H54 (cell line): ENCODE measurements at places on chromosomes 1 and 21.

- DNase-seq = no peak
These were observed 70.9 kb downstream of the APP start for GRCh38 chr21:26099610-26100219.

DNA sequence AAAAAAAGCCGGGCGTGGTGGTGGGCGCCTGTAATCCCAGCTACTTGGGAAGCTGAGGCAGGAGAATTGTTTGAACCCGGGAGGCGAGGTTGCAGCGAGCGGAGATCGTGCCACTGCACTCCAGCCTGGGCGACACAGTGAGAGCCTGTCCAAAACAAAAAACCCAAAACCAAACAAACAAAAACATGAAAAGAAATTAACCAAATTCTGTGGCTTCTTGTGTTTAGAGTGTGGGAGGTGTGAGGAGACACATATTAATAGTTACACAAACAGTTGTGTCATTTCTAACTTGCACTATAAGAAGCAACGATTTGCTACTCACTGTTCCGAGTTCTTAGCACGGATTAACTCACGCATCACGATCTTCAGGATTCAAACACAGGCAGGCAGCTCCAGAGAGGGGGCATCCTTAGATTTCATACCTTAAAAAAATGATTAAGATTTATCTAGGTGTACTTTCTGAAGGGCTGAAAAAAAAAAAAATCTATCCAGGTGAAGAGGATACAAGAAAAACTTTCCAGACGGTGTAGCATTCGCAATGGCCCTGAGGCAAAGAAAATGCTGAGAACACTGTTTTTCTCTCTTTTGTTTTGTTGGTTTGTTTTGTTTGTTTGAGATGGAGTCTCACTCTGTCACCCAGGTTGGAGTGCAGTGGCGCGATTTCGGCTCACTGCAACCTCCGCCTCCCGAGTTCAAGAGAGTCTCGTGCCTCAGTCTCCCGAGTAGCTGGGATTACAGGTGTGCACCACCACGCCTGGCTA, 713 bp upstream of the HMGCL start:
- DNase-seq = no peak

GRCh38 chr1:177384461-177384860, 213.7 kb downstream of the BRINP2 start:
- DNase-seq = no peak

GRCh38 chr1:76862447-76862846, 4.8 kb upstream of the ST6GALNAC5 start:
- DNase-seq = peak; percentile 67

DNA sequence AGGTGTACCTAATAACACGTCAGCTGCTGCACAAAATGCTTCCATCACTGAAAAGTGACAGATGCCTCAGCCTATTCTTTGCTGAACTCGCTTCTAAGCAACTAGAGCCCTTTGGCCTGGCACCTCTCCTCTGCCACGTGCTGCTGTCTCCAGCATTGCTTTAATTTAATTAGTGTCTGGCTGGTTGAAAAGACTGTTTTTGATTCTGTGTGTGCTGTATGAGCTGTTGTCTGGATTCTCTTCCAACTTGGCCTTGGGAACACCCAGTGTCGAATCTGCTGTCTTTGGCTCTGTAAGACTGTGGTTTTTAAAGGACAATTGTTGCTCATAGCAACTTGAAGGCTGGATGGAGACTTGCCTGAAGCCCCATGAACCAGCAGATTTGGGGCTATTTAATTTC, 109.5 kb downstream of the PSMG1 start:
- DNase-seq = no peak

DNA sequence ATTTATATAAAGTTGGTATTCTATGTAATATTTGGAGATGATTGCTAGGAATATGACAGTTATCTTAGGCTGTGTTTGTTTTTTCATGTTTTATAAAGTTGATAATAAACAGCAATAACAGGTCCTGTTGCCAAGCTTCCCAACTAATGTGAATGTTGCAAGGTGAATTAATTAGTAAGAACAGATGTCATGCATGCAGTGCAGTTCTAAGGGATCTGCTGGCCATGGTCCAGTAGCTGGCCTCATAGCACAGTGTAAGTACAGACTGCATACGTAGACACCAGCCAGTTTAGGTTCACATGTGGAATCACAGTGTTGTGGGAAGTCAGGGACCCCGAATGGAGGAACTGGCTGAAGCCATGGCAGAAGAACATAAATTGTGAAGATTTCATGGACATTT, 478.2 kb downstream of the NEGR1 start:
- DNase-seq = no peak

GRCh38 chr1:200330741-200331428, 79.0 kb downstream of the ZNF281 start:
- DNase-seq = no peak

DNA sequence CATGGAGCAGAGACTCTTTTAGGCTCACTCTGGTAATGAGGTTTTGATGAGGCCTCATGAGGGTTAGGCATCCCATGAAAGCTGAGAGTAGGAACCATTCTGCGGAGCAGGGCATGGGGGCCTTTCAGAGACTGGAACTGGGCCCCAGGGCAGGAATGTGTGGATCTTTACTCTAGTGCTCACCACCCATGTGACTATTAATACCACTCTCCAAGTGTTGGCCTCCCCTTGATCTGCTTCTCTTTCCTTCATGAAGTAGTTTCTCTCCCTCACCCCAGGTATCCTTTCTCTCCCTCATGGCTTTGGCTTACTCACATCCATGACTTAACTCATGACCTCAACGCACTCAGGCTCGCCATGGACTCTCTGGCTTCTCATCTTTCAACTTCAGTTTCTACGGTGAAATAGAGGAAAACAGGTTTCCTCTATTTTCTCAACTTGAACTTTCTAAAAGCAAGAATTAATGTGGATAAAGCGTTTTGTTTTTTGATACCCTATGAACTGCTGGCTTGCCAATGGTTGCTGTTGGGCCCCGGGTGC, 50.5 kb upstream of the GADD45A start:
- DNase-seq = no peak

GRCh38 chr1:100941098-100941527, 45.2 kb downstream of the SLC30A7 start:
- DNase-seq = no peak

DNA sequence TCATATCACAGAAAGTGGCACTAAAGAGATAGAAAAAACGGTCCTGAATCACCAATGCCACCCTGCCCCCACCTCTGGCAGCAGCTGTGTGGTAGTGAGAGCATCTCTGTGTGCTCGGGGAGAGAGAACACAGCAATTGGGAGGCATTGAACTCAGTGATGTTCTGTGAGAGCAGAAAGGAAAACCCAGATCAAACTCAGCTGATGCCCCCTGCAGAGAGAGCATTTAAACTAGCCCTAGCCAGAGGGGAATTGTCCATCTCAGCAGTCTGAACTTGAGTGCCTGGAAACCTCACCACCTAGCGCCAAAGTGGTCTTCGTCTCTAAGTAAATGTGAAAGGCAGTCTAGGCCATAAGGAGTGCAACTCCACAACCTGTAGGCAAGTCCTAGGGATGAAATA, 21.3 kb downstream of the SLC44A5 start:
- no peak for DNase-seq

DNA sequence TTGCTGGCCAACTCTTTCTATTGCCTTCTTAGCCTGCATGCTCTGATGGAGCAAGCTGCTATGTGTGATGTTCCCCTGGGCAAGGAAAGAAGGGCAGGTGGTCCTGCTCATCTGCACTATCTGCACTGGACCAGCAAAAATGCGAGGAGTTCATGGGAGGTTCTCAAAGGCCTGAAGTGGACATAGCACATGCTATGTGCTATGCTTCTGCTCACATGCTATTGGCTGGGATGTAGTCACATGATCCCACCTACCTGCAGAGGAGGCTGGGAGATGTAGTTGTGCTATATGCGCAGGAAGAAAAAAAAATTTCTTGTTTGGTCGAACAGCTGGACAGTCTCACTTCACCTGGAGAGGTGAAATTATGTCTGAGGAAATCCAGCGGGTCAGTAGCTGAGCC, 587.7 kb downstream of the MATN1 start:
- no peak for DNase-seq

- DNase-seq = no peak
These were observed 83.3 kb upstream of the SAMSN1 start for GRCh38 chr21:14629461-14629860.

GRCh38 chr1:209241487-209241886, 342.0 kb upstream of the CAMK1G start:
- no peak for DNase-seq

DNA sequence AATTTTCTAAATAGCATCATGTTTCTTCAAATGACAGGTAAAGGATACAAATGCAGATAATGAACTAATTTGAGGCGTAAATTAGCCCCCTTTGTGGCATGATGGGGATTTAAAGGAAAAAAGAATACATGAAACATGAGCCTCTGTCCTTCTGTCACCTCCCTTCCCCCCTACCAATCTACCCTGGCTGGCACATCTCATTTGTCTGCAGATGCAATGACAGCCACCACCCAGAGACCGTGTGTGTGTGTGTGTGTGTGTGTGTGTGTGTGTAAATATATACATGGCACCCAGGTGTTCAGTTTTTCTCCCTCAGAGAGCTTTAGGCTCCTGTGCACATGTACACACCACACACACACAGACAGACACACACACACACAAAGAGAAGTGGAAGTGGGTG, 451.1 kb downstream of the RWDD3 start:
- no peak for DNase-seq

DNA sequence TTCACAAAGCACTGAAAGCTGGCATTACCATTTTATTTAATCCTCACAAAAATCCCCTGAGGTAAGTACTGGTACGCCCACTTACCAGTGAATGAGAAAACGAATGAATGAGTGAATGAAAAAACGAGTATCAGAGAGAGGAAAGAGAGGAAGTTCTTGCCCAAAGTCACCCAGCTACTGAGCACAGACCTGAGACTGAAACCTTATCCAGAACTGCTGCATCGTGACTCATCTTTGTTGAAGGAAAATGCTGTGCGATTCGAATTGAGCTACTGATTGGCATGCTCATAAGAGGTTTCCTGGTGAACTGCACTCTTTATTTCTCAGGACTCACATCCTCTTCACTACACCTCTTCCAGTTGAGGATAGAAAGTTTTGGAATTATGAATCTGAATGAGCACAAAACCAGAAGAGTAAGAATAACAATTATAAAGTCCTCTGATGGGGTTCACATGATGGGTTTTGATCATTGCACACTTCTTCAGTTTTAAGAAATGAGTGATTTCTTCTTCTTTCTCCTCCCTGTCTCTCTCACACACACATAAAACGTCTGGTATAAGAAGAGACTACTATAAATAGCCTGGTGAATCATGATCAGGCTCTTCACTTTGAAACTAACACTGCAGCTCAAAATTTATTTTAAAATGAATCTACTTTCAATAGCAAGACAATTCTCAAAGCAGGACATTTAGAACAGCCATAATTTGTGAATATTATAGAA, 32.1 kb downstream of the IL12RB2 start:
- peak; percentile 27 for DNase-seq

- DNase-seq = no peak
These were observed 542.5 kb downstream of the OMA1 start for GRCh38 chr1:58003988-58004387.

DNA sequence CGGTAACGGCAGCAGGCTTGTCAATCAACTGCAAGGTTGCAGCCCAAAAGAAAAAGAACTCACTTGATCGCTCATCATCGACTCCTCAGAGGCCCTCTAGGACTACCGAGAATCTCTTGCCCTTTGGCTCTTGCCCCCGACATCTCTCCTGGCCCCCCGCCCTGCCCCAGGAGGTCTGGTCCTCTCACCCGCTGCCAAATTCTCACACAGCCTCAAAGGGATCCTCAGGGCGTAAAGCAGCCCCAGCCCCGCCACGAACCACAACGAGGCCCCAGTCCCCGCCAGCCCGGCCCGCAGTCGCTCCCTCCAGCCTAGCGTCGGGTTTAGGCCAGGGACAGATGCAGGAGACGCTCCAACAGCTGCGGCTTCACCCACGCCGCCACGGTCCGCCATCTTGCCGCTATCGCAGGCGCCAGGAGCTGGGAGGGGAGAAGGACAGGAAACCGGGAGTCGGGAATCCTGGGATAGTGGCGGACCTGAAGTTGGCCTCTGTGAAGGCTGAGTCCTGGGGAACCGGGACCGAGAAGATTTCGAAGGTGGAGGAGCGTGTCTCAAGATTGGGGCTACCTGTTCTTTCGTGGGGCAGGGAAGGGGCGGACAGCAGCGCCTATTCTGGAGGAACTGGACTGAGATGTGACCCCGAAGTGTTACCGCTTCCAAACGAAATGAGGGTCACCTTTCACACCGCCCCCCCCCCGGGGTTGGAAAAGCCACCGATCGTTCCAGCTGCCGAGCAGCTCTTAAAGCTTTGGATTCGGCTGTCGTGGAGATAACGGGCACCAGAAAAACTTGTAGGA, at the start of gene ST7L:
TSS of gene ST7L (minus strand) at position 421 of the 797 bp plus-strand sequence. CDS start at position 393, 28 bp downstream.
- peak; percentile 41 for DNase-seq

DNA sequence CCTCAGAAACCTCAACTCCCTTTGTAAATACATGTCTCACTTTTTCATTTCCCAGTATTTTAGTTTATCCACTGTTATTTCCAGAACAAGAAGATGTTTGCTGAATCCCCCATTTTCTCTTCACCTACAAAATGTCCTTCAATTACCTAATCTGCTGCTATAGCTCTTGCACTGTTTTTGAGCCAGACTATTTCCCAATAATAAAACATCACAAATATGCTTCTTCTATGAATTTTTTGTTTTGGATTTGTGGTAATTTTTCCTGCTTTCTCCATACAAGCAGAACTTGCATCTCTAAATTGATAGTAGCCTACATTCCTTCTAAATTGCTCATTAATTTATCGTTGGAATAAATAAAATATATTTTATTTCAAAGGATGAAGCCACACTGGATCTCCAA, 199.6 kb upstream of the C1orf87 start:
- no peak for DNase-seq

GRCh38 chr1:117271959-117272358, 61.2 kb upstream of the VTCN1 start:
- DNase-seq = no peak

GRCh38 chr1:214991691-214992315, 90.7 kb upstream of the KCNK2 start:
- DNase-seq = no peak

GRCh38 chr1:109762039-109762585, 1.6 kb downstream of the EPS8L3 start:
- no peak for DNase-seq

GRCh38 chr1:157247005-157247763, 109.0 kb upstream of the ETV3 start:
- no peak for DNase-seq

DNA sequence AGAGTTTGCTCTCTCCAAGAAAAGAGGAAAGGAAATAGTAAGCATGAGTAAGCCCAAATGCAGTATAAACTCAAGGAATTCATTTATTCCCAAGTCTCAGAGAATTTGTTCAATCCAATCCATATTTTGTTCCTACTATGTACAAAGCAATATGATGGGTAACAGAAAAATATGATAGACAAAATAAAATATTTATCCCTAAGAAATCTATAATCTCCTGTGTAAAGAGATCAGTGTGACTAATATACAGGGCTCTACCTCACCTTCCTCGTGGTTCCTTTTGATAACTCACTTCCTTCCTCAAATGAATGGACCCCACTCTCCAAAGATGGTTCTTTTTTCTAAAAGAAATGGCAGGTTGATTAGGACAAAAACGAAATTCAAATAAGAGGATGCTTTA, 7.6 kb downstream of the CLSPN start:
- no peak for DNase-seq

GRCh38 chr1:78003882-78004718, 639 bp upstream of the DNAJB4 start:
- no peak for DNase-seq
